ENCODE measurements at places on chromosomes 7 and 10.

DNA sequence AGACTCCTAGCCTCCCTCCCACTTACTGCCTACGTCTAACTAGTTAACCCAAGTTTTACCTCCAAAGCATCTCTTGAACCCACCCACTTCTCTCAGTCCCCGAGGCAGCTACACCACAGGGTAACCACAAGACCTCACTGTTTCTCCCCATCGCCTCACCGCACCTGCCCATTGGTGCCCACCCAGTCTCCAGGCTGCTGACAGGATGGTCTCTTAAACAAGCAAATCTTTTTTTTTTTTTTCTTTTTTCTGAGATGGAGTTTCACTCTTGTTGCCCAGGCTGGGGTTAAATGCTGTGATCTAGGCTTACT lies 47.0 kb downstream of the DENND2A start:
- no peak for DNase-seq

DNA sequence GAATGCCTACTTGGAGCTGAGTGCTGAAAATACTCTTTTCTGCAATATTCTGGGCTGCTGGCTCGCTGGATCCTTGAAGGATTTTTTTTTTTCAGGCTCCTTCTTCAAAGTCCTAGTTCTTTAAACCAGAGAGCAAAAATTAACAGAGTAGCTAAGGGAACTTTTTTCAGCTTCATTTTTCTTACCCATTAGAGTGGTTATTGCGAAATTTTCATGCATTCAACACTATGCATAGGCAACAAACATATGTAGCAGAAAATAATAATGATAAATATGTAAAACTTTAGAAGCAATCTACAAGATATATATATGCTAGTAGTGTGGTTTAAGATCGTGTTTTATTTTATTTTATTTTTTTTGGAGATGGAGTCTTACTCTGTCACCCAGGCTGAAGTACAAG lies 264.6 kb downstream of the SFMBT2 start:
- no peak for DNase-seq

DNA sequence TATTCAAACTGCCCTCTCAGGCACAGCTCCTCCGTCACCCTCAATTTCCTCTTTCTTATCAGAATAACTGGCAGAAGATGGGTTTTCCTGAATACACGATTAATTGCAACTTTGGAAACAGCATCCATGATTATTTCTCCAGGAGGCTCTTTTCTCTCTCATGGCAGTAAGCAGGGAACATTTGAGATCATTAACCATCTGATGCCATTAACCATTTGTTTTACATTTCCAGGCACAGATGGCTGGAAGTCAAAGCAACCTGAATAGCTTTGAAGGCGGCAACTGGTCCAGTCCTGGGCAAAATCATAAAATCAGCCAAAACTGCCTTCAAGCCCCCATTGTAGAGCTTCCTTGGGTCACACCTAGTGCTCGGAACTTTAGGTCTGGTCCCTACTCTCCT lies 289.5 kb upstream of the AOAH start:
- no peak for DNase-seq

DNA sequence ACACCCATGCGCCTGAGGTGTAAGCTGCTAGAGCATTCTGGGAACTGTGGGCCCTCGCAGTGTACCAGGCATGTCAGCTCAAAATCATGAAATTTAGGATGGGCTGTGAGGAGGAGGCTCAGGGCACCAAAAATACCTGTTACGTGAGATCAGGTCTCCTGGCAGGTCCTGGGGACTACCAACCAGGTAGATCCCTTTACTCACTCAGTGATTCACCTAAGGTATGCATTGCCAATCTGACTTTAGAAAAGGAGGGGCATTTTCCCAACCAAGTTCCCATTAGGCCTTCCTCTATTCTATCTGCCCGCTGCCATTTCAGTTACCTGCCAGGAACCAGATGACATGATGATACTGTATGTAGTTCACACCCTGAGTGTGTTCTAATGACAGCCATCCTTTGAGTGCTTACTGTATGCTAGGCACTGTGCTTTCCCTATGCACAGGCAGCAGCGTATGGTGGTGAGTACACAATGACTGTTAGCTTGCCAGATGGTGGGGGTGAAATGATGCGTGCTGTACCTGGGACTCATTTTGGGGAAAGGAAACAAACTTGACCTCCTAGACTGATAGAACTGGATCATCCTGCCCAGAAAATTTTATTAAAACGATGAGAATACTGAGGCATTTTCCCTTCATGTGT lies 62.0 kb downstream of the CFAP58 start:
- no peak for DNase-seq

DNA sequence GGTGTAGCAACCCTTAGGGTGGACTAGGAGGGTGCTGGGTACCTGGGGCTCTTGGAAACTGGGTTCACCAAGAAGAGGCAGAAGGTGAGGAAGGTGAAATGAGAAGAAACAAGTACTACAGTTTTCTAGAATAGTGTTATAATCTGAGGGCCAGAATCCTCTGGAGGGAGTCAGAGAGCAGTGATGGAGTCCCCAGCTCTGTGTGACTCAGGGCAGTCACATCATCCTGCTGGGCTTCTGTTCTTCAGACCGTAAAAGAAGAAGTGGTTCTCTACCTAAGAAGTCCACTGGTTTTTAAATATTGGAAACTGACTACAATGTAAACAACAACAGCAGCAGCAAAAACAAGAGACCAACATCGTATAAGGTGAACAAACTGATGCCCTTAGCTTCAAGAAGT lies 197.3 kb downstream of the PRPF18 start:
- no peak for DNase-seq

DNA sequence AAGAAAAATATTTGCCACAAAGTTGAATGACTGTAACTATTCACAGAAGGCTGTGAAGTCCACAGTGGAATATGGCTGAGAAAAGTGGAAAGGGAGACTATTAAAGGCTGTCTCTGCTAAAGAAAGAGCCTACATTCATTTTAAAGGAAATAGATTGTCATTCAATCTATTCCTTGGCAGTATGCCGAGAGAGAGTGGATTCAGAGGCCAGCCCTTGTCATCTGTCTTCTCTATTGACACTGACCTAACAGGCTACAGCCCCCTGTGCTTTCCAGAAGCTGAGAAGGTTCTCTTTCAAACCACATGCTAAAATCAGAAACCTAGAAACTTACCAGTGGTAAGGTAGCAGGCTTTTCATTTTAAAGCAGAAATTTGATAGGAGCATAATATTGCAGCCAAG lies 12.1 kb downstream of the ODAD2 start:
- DNase-seq: no peak

DNA sequence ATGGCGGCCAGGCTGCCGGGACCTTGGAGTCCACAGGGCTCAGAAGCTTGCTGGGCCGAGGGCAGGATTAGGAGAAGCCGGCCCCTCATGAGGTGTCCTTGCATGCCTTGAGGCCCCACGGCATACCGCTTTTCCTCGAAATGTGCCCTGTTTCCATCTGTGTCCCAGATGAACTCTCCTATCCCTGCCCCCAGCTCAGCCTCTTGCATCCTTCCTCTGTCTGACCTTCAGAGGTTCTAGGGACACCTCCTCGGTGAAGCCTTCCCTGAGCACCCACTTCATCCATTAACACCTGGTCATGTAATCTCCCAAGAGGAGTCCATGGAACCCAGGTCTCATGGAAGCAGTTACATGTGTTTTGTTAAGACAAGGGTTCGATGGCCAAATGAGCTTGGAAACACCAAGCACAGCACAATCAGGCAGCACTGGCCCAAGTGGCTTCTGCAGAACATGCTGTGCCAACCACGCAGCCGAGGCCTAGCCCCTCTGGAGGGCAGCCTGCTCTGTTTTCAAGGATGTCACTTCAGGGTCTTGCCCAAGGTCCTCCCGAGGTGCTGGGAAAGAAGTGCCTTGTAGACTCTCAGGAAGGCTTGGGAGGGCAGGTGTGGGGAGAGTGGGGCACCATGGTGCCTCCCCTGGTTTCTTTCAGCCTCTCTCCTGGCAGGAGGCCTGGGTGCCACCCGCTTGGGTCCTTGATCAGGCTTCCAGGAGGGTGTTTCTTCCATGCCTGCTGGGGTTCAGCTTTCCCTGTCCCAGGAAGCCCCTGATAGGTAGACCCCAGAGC lies 124.3 kb downstream of the NEURL1 start:
- no peak for DNase-seq

GRCh38 chr7:151404216-151405011 lies 5.4 kb downstream of the WDR86 start:
- no peak for DNase-seq

DNA sequence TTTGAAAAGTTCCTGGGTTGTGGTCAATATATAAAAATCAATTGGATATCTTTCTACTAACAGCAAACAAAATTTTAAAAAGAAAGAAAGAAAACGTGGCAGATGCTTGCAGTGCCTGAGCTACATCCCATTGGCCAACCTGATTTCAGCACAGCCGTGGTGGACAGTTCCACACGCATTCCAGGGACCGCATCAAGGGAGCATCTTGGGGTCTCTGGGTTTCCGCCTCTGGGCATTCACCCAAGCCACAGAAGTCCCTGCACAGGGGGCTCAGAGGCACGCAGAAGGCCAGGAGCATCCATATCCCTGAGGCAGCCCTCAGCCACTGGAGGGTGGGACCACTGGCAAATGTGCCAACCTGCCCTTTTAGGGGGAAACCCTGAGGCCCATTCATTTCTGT lies 254.5 kb upstream of the RNF32 start:
- no peak for DNase-seq

DNA sequence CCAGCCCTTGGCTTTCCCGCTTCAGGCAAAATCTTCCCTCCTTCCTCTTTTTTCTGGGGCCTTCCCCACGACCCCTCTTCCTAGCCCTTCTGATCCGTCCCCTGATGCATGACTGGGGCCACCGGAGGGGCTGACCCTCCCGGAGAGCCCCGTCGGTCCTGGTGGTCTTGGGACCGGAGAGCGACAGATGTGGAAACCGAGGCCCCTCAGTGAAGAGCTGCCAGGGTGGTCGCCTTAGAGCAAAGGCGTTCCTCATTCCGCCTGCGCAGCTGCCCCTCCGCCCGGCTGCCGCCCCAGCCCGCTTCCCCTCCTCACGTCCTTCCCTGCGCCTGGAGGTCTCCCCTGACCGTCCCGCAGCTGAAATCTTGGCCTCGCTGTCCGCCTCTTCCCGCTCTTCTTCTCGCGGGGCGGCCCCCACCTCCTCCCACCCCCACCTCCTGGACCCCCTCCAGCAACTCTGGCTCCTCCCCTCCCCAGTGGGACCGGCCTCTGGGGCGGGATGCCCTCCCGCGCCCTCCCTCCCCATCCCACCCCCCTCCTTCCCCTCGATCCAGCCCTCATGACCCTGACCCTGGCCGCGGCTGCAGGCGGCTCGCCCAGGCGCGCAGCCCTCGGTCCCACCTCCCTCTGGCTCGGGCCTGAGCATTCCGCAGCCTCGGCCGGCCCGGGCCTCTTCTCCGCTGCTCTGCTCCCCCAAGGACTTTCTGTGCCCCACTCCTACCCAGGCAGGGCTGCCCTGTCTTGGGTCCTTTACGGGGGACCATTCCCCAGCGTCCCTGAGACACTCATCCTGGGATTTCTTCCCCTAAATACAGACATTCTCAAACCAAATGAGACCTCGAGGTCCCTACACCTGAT lies at the start of gene RARRES2:
RARRES2 (minus strand) TSS at position 367 of the 858 bp plus-strand sequence. CDS start 1,020 bp downstream, outside the sequence.
- no peak for DNase-seq

GRCh38 chr10:45144326-45145070 lies 143.8 kb downstream of the ZNF22 start:
- no peak for DNase-seq

DNA sequence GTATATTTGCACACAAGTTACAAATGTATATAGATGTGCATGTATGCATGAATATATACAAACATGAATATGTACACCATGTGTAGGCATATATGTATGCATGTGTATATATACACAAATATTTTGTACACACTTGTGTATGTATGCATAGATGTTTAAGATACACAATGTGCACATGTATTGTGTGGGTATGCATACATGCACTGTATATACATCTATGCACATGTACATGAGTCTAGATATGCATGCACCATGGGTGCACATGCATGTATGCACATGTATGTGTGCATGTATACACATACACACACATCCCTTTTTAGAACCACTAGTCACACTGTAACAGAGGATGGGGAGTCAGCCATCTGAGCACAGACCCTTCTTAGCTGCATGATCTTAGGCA lies 249.4 kb downstream of the COBL start:
- DNase-seq: no peak

DNA sequence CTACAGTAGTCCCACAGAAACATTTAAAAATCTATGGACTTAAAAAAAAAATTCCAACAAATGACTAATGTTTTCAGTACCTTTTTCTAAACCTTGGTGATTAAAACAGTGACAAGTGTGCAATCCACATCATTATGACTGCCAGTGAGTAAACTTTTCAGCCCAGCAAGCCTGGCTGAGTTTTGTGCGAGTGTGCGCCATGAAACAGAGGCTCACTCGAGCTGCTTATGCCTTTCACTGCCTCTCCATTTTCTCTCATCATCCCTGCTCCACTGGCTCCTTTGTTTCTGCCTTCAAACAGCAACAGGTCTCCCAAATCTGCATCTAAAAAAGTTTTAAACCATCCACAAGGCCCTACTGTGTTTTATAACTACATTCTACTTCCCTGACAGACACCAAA lies 105.8 kb downstream of the USP6NL start:
- no peak for DNase-seq

DNA sequence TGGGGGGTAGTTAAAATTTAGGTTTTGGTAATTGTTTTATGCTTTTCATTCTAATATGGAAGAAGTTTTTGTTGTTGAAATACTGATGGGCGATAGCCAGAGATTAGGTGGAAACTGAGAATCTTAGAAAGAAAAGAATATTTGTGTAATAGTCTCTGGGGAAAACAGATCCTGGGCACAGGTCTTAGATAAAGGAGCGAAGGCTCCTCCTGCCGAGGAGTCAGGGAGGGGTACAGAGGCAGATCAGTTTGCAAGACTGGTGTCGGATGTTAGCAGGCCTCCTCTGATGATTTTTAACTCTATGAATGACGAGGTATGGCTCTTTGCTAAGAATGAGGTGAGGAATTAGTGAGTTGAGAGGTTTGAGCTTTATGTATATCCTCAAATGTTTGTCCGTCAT lies 339.7 kb downstream of the HGF start:
- no peak for DNase-seq

- DNase-seq: no peak
These were observed 98.8 kb downstream of the CACNB2 start for GRCh38 chr10:18238870-18239485.

- no peak for DNase-seq
These were observed 64.2 kb downstream of the AVL9 start for GRCh38 chr7:32559480-32559879.

DNA sequence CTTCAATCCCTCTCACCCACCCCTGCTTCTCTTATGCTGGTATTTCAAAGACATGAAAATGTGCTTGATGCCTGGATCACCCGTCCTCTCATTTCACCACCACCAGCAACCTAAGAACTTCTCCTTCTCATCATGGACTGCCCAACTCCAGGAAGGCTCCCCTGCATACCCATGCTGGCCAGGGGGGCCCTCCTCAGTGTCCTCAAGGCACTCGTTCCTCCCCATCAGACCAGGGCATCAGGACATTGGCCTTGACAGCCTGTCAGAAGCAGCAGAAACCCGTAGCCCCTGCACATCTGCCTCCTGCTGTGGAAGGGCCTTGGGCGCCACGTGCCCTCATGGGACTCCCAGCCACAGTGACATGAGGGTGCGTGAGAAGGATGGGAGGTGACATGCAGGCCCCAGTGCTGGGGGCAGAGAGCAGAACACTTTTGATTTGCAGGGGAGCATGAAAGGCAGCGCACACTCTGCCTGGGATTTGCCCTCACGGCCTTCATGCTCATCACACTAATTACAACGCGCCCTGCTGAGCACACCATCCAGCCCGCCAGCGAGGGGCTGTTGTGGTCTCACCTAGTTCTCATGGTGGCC lies 1.9 kb upstream of the HSPA12A start:
- no peak for DNase-seq

- no peak for DNase-seq
These were observed 62.2 kb downstream of the POLL start for GRCh38 chr10:101525848-101526247.

GRCh38 chr7:4648111-4648510 lies 34.0 kb upstream of the FOXK1 start:
- DNase-seq: no peak
